ENCODE measurements at places on chromosomes 3 and 15.

DNA sequence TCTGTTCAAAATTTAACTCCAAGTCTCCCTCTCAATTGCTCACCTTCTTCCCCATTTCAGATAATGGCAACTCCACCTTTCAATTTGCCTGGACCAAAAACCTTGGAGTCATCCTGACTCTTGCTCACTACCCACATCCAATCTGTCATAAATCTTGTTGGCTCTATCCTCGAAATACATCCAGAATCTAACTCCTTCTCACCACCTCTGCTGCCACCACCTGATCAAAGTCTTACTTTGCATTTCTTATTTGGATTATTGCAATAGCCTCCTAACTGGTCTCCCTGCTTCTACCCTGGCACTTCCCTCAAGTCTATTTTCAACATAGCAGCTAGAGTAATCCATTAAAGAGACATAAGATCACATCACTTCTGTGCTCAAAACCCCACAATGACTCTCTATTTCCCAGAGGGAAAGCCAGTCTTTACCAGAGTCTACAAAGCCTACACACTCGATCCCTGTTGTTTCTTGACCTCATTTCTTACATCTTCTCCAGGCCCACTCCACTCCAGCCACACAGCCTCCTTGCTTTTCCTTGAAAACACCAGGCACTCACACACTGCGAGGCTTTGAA is 86.6 kb downstream of the GPR156 start:
- DNase-seq: no peak

GRCh38 chr15:83123529-83123928 is 16.1 kb downstream of the TM6SF1 start:
- DNase-seq: no peak

DNA sequence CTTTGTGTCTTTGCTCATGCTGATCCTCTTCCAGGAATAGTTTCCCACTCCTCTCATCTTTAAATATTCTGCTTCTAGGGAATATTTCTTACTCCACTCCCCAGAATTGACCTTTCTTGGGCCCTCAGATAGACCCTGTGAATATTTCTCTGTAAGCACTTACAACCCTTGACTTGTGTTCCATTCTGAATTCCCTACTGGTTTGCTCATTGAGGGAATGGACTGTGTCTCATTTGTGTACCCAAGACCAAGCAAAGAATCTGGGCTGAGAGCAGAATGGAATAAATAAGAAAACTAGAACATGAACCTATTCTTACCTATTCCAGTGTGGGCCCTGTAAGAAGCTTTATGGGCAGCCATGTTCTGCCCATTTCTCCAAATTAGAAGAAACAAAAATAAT is 72.7 kb upstream of the TSPAN3 start:
- DNase-seq: no peak

DNA sequence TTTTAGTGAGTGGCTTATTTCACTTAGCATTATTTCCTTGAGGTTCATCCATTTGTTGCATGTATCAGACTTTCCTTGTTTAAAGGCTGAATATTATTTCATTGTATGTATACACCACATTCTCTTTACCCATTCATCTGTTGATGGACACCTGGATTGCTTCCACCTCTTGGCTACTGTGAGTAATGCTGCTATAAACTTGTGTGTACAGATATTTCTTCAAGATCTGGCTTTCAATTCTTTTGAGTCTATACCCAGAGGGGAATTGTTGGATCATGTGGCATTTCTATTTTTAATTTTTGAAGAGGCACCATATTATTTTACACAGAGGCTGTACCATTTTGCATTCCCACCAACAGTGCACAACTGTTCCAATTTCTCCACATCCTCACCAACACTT is 313.5 kb downstream of the RPLP1 start:
- no peak for DNase-seq

GRCh38 chr3:120095979-120096426 is 1.8 kb upstream of the GSK3B start:
- DNase-seq: no peak

DNA sequence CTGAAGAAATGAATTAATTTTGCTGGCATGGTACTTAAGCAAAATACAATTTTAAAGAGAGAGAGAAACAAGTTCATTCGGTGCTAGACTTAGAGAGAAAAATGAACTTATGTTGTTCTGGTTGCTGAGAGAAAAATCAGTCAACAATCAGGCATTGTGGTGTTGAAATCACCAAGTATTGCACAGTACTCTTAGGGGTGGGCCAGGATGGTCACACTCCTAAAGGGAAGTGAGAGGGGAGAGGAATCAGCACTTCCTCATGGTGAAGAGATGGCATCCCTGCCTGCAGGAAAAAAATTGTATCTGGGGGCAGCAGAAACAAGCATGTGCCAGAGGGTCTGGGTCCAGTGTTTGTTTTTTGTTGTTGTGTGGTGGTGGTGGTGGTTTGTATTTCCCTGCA is 7.0 kb upstream of the DMXL2 start:
- DNase-seq: no peak

DNA sequence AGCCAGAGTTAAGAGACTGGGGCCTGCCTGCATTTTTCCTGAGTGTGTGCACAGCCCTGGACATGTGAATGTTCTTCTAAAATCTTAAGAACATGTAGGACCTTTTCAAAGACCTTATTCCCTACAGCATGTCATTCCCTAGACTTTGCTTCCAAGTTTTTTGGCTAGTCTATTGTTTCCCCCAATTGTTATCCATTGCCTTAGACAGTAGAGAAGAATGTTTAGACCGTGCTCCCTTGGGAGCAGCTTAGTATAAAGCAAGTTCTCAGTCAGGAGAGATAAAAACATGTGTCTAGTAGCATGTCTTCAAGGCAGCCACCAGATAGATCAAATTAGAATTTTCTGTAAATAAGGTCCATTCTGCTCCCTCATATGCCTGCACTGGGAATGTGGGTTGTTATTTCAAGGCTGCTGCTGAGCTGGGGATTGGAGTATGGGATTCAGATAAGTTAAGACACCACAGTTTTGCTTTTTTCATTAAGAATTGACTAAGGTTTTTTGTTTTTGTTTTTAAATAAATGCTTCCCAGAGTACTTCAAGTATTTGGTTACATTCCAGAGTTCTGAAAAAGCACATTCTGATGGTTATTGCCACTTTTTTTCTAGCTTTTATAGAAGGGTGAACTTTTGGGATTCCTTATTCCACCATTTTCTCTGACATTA is 246.7 kb downstream of the RORA start:
- DNase-seq: no peak

GRCh38 chr3:50570508-50571279 is 1.4 kb downstream of the HEMK1 start:
- no peak for DNase-seq

GRCh38 chr3:45816544-45816943 is 20.2 kb upstream of the SLC6A20 start:
- DNase-seq: no peak
